ENCODE measurements at places on chromosomes 13 and 19.

DNA sequence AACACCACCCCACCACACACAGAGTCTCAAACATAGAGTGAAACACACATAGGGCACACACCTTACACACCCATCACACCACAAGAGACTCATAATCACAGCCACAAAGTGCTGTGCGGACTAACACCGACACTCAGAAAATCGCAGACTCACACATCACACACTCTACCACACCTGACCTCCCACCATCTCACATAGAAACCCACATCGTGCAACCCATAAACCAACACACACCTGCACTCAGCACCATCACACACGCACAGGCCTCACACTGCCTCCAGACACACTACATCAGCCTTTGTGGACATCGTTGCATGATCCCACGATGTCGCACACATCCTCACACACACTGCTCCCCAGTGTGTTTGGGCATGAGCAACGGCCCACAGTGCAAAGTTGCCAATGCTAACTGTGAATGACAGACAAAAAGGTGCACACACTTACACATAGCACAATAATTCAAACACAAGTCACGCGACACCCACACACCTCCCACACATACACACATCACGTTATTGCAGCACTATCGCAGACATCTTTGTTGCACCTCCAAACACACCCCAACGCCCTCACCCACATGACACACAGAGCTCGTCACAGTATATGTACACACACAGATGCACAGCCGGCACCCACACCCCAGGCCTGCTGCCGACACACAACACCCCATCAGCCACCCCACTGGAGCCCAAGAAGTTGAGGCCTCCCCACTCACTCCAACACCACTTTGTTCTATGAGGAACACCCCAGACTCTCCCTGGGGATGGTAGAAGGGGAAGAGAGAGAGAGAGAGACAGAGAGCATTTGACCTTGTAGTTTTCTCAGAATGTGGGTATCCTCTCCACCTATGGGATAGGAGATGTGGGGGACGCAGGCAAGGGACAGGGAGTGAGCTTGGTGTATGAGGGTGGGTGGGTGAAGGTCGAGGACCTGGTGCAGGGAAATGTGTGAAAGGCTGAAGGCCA, 1.2 kb upstream of the ATP1A3 start:
- no peak for DNase-seq

DNA sequence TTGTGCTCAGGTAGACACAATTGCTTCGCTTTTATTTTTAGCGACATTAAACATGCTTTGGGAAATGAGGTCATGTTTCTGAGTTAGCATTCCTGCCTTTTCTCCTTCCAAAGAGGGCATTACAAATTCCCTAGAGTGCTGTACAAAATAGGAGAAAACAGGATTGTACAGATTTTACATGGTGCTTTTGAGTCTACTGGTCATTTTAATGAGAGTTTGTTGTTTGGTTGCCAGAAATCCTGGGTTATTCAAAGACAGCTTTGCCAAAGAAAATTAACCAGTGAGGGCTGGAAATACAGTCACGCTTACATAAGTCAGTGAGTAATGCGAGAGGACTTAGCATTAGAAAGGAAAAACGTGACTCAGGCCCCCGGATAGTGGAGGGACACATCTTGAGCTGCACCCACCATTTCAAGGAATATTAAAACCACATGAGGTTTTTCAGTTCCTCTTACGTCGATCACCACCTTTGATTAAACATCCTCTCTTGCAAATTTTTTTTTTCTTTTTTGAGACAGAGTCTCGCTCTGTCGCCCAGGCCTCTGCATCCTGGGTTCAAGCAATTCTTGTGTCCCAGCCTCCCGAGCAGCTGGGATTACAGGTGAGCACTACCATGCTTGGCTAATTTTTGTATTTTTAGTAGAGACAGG, 55.4 kb downstream of the SACS start:
- DNase-seq: no peak

- no peak for DNase-seq
Observed at GRCh38 chr13:20676213-20676612, 27.3 kb upstream of the IL17D start.

DNA sequence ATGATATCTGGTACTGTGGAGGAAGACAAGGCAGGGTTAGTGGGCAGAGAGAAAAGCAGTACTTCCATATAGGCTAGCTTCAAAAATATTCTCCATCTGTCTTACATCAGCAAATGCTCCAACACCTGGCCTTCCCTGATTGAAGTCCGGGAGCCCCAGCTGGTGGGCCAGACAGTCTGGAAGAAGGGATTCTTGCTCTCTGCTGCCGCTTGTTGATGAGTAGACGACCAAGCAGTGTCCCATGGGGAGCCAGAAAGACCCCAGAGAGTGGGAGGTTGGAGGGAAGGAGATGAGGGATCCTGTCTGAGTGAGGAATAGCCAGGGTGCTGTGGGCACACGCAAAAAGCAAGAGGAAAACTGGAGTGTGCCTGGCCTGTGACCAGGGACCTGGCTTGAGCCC, 95.1 kb downstream of the ATP8A2 start:
- no peak for DNase-seq

GRCh38 chr19:1400281-1401137, 833 bp downstream of the GAMT start:
- DNase-seq: no peak

GRCh38 chr13:21453387-21454081, 5.6 kb downstream of the ZDHHC20 start:
- no peak for DNase-seq

Measured in spleen (tissue), 13 donors.